ENCODE measurements at places on chromosomes 1 and 21.

GRCh38 chr1:2561446-2561845 is 5.3 kb downstream of the TNFRSF14 start:
- no peak for DNase-seq

DNA sequence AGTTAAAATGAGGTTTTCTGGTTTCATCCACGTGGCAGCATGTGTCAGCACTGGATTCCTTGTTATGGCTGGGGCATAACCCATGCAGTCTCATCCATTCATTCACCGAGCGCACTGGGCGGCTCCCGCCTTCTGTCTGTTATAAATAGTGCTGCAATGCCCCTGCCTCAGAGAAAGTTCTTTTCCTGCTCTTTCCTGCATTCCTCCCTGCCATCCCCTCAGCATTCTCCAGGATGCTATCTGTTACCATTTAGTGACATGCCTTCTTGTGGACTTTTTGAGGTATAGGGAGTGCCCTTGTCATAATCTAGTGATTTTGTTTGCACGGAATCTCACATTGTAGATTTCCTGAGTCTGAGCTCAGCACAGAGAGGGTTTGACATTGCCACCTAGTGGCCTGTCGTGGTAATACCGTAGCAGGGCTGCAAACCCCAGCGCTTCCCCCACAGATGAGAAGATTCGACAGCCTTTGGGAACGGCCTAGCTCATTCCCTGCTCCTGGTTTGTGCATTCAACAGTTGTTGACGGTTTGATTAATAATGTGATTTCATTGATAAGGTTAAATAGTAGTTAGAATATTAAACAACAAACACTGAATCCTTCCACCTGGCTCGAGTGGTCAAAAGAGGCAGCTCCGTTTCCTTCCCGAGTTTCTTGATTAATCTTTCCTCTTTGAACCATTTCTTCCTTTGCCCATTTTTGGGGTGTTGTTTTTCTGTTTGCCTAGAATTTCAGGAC is 46.3 kb downstream of the UMODL1 start:
- peak; percentile 55 for DNase-seq

- peak; percentile 86 for DNase-seq
Observed at GRCh38 chr1:229940684-229941083, 126.4 kb upstream of the GALNT2 start.

DNA sequence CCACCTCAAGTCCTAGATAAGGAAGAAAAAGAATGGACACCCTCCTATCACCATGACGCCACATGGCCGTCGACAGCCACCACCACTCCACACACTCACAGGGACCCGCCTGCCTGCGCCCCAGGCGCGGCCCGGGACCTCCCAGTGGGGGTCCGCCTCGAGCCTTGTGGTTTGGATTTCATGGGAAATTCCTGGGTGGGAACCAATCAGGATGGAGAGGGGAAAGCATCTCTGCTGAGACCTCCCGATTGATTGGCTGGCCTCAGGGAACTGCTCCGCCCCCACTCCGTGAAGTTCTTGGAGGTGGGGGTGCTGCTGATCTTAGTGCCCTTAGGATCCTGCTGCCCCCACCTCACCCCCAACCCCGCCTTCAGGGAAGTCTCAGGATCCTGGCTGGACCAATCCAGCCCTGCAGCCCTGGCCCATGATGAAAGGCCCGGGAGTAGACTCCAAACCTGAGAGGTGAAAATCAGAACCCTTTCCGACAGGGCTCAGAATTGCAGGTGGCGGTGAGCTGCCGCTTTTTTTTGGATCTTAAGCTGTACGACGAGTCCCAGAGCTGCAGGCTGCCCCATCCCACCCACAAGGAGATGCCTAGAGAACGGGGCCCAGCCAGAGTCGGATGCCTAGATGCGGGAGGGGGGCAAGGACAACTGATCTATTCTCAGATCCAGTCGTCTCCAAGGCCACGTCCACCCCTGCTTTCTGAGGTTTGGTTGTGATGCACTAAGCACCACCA is 29.0 kb upstream of the TMEM51 start:
- DNase-seq = no peak

DNA sequence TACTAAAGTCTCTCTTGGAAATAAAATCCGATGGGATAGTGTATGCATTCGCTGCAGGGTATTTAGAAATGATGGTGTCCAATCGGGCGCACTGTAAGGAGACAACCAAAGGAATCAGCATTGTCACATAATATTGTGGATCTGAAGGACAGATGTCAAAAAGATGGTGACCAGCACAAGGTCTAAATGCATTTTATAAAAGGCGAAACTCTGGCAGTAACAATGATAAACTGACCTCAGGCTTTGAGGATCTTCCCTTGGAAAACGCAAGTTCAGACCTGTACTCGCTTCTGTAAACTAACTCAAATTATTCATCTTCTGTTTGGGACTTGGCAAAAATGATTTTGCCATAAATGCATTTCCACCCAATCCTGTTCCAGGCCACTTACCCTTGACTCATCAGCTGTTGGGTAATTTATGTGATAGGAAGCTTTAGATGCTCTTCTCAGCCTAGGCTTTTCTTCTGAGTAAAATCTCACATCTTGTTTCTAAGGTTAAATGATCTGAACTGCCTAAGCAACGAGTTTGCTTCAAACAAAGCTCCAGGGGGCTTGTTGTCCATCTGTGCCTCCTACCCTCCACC is 33.8 kb downstream of the STPG1 start:
- no peak for DNase-seq

- DNase-seq = no peak
Observed at GRCh38 chr1:221751226-221751887, 9.5 kb upstream of the DUSP10 start.

GRCh38 chr1:62487956-62488355 is 51.1 kb downstream of the USP1 start:
- DNase-seq = no peak

All from astrocyte of the cerebellum (primary cell).